ENCODE measurements at places on chromosomes 5 and 9.

- DNase-seq, result no peak
These were observed 138.1 kb upstream of the HMHB1 start for GRCh38 chr5:143673676-143674468.

GRCh38 chr9:126874546-126875314 is 14.3 kb downstream of the ZBTB34 start:
- DNase-seq, result no peak

DNA sequence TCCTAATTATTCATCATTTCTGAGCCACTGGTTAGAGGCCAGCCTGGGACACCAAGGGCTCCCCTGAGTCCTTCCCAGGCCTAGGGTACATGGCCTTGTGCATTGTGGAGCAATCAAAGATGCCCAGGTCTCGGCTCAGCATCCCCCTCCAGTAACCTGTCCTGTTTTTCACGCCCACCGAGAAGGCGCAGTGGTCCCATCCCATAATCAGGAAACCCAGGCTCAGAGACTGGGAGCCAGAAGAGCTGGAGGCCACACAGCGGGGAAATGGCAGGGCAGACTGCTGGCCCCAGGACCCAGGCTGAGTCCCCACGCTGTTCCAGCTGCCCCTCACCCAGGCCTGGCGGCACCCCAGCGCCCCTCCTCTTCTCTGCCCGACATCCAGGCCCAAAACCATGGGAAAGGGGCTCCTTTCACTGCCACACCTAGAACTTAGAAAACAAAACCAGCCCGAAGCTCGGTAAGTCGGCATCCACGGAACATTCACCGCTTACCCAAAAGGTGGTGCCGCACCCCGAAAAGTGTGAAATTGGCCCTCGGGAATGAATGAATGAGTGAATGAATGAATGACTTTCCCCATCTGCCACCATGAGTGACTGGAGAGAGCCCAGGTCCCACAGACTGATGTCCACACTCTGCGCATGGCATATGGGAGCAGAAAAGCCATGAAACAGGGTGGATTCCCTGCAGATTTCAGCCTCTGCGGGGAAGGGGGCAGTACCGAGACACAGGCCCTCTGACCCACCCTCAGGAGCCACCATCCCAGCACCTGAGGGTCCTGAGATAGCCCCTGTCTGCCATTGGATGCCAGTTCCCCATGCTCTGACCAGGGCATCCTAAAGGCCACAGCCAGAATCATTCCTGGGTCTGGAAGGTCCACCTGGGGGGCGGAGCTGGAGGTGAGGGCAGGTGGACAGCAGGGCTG is 132.5 kb downstream of the OLFM1 start:
- no peak for DNase-seq

DNA sequence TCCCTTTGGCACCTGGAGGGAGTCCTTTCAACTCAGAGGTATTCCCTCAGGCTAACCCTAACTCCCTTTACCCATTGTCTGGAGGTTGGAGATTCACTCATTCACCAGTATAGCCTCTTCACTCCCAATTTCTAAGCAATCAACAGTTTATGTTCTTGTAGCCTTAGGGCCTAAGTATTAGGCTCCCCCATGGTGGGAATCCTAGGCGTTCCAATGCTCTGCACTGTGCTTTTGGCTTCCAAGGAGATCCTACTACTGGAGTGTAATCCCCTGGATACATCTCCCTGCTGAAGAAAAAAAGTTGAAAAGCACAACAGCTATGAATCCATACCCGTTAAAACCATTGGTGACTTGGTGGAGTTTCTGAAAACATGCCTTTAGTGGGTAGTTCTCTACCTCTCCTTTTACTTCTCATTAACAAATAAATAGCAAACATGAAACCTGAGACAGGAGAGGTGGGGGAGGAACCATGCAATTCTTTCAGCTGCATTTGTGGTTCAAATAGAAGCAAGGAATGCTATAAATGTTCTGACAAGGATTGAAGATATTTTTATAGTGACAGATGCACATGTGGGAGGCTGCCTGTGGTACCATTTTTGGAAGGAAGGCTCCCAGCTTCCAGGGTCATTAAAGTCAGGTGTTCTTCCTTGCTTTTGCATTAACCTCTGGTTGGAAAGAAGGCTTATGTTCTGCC is 397.1 kb downstream of the DMAC1 start:
- no peak for DNase-seq

DNA sequence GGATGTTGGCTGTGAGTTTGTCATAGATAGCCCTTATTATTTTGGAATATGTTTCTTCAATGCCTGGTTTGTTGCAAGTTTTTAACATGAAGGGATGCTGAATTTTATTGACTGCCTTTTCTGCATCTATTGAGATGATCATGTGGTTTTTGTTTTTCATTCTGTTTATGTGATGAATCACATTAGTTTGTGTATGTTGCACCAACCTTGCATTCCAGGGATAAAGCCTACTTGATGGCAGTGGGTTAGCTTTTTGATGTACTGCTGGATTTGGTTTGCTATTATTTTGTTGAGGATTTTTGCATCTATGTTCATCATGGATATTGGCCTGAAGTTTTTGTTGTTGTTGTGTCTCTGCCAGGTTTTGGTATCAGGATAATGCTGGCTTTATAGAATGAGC is 225.6 kb downstream of the PCSK1 start:
- DNase-seq, result no peak

GRCh38 chr5:108947164-108947563 is 199.5 kb downstream of the FER start:
- DNase-seq, result no peak

- DNase-seq, result no peak
These were observed 6.1 kb upstream of the UBLCP1 start for GRCh38 chr5:159257007-159257406.

DNA sequence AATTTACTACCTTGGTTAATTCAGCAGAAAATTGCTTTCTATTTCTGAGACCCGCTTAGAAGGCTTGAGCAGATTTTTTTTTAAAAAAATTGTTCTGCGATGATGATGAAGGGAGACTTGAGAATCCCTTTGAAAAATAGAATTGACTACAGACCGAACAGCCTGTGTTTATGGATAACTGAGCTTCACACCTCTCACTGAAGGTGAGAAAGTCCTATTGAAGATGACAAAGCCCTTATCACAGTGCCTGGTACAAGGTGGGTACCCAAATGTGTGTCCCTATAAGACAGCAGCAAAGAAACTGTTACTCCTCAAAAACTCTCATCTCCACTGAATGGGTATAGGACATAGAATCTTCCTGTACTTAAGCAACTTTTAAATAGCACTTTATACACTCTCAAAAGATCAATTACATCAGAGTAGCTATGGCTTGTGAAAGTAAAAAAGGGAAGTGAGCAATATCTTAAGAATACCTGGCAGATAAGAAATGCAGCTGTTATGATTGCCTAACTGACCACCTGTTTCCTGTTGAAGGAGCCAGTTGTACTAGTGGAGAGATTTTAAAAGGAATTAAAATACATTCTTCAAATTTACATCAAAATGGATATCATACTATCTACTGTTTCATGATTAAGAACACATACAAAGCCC is 419.7 kb downstream of the CHSY3 start:
- DNase-seq, result no peak

- no peak for DNase-seq
These were observed 601.3 kb downstream of the PSAT1 start for GRCh38 chr9:78898234-78898633.

- no peak for DNase-seq
These were observed 603.8 kb downstream of the TLE4 start for GRCh38 chr9:80175286-80176150.

DNA sequence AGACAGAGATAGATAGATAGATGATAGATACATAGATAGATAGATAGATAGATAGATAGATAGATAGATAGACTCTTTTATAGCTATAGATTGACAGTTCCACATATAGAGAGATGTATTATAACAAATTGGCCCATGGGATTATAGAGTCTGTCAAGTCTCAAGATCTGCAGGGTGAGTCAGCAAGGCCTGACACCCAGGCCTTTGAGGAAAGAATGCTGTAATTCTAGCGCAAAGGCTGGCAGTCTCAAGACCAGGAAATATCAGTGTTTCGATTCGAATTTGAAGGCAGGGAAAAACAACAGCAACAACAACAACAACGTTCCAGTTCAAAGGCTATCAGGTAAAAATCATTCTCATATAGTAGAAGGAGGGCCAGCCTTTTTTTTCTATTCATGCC is 339.2 kb upstream of the CDH9 start:
- no peak for DNase-seq

DNA sequence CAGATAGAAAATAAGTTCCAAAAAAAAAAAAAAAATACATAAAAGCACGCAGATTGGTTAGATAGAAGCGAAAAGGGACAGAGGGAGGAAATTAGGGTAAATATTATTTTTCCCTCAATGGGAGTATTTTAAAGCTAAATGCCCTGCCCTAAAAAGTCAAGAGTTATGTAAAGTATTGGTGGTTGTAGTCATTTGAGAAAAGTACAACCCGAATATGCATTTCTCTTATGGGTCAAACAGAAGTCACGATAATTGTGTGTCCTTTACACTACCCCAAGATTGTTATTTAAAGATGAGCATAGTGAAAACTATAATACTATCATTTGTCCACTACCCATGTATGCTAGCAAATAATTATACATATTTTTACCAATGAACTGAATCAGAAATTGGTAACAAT is 368.7 kb downstream of the NDUFS4 start:
- DNase-seq, result no peak

- no peak for DNase-seq
These were observed 225.9 kb downstream of the HSPA4 start for GRCh38 chr5:133277744-133278143.

- DNase-seq, result no peak
These were observed 4.6 kb downstream of the IFNE start for GRCh38 chr9:21477466-21477865.

- DNase-seq, result no peak
These were observed 179.0 kb downstream of the ROR2 start for GRCh38 chr9:91771027-91771426.

DNA sequence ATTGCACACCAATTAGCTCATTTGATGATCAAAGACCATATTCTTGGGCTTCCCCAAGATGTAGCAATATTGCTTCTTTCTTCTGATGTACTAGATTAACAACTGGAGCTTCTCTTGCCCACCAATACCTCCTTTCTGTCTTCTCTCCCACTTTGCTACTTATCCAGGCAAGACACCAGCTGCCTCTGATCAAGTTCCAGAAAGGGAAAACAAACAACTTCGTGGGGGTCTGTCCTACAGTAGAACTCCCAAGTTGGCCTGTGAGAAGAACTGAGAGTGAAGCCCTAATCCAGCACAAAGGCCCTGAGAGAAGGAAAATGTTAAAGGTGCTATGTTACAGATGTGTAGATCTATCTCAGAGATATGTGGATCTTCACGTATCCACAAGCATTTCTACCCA is 44.9 kb downstream of the ADAMTS12 start:
- DNase-seq, result no peak

DNA sequence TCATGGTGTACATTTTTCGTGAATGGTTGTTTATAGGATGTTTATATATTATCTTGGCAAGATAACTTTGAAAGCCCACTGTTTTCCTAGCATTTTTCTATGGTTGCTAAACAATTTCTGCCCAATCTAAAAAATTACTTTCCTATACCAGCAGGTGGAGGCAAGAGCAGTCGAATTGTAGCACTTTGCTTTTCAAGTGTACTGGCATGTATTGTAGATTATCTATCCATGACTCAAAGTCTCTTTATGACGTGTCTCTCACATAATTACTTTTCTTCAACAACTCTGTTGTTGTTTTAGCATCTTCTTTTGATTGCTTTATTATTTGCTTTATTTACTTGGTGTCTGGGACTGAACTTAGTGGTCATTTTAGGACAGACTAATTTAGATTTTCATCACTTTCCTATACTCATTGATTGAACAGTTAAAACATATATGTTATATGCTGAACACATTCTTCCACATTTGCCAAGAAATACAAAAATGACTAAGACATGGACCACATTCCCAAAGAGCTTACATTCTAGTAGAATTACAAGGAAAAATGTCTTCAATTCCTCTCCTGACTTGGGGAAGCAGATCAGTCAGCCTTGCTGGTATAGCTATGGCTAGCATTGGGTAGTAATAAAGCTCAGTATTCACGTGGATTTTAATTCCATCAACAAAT is 20.7 kb downstream of the NLN start:
- no peak for DNase-seq

DNA sequence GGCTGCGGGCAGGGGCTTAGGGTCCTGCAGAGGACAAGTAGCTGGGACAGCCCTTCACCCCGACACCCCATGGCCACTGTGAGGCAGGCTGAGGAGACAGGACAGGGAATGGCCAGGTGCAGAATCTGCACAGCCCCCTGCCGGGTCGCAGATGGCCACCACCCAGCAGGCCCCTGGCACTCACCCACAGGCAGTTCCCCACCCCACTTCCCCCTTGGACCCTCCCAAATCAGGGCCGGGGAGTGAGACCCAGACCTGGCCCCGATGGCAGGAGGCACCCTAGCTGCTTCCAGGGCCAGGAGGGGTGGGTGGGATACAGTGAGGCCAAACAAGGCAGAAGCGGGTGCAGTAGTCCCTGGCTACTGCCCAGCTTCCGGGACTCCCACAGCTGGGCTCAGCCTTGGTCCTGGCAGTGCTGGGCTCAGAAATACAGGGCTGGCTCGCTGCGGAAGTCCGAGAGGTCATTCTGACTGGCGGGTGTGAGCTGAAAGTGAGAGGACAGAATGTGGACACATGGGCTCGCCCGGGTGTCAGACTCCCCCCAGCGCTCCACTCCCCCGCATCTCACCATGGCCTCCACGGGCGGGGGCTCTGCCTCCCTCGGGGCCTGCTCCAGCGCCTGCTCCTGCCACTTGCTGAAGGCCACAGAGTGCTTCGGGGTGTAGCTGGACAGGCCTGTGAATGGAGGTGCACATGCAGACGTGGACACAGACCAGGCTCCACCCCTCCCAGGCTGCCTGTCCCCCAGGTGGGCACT is 3.4 kb downstream of the SSNA1 start:
- DNase-seq, result no peak

GRCh38 chr5:18393565-18394442 is 759.5 kb downstream of the TAF11L14 start:
- DNase-seq, result peak; percentile 25

GRCh38 chr9:111474385-111474784 is 9.8 kb downstream of the ECPAS start:
- DNase-seq, result no peak

GRCh38 chr5:173712609-173713175 is 96.2 kb upstream of the BOD1 start:
- DNase-seq, result no peak

- DNase-seq, result no peak
These were observed 4.5 kb downstream of the SLC36A1 start for GRCh38 chr5:151451626-151452520.

Data from iPS DF 19.7 (cell line).